ENCODE measurements at places on chromosomes 3 and 15. TPM values are rescaled to one million over a fixed set of nuclear protein-coding genes. Genes with fewer than 3 reads are reported as not detected.

DUOX2 gene
- total RNA-seq = not detected

MGLL gene
- total RNA-seq = 77.6 TPM

GXYLT2 gene
- total RNA-seq = under 0.01 TPM

PDHB gene
- total RNA-seq = 82.4 TPM

ISLR gene
- 0.06 TPM for total RNA-seq

LRRC3B gene
- not detected for total RNA-seq
